ENCODE measurements at places on chromosomes 1 and 21.

DNA sequence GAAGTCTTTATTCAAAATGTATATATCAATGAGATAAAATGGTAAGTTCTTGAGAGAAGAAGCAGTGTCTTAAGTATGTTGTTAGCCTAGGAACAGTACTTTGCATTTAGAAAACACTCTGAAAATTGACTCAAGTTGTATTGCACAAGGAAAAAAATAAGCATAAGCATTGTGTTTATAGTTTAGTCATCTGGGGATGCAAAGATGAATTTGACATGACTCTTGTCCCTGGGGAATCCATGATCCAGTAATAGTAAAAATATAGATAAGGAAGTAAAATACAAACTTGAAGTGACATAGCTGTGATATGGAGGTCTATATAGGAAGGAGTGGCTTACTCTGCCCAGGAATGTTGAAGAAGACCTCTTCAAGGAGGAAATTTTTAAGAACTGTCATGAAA, 185.0 kb upstream of the PTBP2 start:
- no peak for DNase-seq

DNA sequence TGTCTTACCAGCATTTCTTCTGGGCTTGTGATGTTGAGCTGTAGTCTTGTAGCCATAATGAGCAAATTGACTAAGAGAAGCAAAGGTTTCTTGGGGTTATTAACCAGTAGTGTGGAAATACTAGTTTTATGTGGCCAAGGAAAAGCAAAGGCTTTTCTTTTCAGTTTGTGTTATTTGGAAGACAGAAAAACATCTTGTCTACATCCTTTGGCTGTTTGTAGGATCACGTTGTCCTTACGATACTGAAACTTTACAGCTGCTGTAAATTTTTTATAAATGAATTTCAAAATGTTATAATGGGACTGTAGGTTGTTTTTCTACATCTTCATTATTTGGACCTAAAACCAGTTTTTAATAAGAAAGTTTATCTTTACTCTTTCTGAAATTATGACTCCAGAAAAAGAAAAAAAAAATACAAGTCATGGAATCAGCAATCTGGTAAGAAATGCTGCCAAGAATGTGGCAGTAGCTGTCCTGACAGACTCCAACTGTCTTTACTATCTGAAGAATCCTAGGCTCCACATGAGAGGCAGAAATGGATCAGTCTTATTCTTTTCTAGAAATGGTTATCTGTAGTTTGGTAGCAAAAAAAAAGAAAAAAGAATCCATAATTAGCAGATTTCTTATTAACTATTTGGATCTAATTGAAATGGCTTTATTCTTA, 41.6 kb upstream of the QSOX1 start:
- DNase-seq: no peak

DNA sequence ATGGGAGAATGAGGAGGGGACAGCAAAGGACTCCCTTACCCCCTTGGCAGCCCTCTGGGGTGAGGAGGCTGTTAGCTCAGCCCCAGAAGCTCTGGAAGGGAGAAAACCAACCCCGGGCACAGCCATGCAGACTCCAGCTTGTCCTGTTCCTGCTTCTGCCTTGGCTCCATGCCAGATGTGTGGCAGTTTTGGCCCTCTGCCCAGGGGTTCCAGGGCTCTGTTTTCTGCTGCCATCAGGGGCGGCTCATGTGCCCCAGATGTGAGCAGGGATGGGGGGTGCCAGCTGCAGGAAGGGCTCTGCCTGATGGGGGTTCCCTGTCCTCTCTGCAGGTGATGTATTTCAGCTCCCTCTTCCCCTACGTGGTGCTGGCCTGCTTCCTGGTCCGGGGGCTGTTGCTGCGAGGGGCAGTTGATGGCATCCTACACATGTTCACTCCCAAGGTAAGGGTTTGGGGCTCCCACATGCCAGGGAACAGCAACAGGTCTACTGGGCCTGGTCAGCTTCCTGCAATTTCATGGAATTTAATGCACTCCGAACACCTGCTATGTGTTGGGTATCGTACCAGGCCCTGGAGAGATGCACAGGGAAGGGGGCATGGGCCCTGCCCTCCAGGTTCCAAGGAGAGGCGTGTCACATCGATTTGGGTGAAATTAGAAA, 26.1 kb downstream of the SLC6A17 start:
- DNase-seq: peak; percentile 47

- no peak for DNase-seq
Observed at GRCh38 chr1:21239221-21239620, 51.0 kb downstream of the ECE1 start.

DNA sequence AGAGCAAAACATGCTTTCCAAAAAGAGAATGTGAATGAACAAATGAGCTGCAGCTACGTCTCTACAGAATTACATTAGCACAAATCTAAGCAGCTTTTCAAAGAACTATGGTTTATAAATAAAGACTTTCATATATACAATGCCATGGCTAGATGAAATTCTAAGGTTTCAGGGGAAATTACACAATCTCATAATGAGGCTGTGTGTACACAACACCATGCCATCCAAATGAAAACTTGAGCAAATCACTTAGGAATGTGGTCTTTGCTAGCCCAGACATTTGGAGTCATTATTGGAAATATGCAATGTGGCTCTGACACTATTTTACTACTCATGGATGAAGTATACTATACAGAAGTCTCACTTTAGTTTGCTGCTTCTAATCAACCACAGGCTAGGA, 37.5 kb downstream of the SPAG17 start:
- DNase-seq: no peak

GRCh38 chr1:14039582-14040430, 339.8 kb downstream of the PRDM2 start:
- no peak for DNase-seq

DNA sequence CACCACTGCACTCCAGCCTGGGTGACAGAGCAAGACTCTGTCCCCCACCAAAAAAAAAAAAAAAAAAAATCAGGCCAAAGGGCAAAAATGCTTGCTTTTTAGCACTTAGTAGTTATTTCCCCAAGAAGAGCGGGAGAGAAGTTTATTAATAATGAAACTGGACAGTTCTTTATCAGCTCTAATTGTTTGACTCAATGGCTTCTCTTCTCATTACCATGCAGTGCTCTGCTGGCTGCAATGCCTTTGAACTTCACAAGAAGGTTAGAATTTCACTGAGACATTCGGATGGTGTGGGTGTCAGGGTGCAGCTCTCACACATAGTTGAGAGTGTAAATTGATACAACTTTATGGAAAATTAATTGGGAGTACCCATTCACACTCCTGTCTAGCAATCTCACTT, 63.7 kb downstream of the EDARADD start:
- DNase-seq: no peak

DNA sequence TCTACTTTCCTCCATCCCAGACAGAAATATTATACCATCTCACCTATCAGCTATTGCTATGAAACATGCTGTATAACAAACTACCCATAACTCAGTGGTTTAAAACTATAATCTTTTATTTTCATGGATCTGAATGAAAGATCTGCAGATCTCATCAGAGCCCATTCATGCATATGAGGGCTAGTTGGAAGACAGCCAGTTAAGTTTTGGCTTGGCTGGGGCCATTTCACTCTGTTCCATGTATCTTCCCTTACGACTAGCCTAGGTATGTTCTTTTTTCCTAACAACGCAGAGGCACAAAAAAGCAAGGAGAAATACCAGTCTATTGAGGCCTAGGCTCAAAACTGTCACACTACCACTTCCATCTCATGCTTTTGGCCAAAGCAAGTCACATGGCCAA, 28.1 kb upstream of the RGS1 start:
- no peak for DNase-seq

DNA sequence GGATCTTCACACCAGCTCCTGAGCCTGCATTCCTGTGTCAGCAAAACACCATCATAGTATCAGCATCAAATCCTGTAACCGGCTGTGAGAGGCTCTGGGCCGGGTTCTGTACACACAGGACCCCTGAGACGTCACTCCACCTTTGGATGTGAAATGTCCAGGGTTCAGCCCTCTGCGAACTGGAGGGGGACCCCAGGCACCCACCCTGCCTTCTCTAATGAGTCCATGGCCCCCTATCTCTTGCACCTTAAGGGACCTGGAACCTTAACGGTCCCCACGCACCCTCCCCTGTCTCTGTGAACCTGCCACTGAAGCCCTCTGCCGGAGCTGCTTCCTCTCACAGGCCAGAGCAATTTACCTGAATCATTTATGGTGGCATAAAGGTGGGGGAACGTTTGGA, 257.8 kb downstream of the NPHP4 start:
- no peak for DNase-seq

Data from hematopoietic multipotent progenitor cell treated with erythropoietin and hydrocortisone succinate and interleukin-3 and kit ligand, for 15 days (in vitro differentiated cells).